ENCODE measurements at places on chromosomes 16 and 17.

- DNase-seq, result no peak
These were observed 7.5 kb downstream of the STX1B start for GRCh38 chr16:31002862-31003341.

DNA sequence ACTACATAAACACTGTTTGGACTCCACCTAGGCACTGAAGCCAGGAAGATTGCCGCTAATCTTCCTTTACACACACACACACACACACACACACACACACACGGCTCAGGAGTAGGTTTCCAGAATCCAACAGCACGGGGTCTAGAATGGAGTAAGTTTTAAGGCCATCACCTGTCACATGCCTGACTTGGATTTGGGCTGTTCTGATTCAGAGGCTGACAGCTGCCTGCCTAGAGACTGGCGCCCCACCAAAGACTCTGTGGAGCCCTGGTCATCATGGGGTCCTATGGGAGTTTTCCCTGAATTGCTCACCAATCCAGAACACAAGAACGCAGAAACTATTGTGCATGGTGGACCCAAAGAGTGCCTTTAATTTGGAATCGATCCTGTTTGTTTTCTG lies 10.9 kb downstream of the CDRT4 start:
- DNase-seq, result no peak

GRCh38 chr16:67184453-67184994 lies 761 bp upstream of the MATCAP1 start:
- DNase-seq, result no peak

DNA sequence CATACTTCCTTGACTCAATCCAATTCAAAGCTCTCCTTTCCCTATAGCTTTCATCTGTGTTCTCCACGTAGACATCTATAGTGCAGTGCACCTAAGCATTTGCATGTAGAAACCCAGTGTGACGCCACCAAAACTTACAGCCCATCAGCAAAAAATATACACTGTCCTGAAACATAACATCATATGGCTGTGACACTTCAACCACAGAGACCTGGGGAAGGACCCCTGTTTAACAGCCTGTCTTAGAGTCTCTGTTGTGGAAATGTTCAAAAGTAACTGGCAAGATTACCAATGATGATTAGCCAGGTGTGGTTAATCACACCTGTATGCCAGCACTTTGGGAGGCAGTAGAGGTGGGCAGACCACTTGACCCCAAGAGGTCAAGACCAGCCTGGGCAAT lies 22.2 kb downstream of the GSPT1 start:
- no peak for DNase-seq

GRCh38 chr17:60601447-60602384 lies 1.7 kb downstream of the PPM1D start:
- no peak for DNase-seq

DNA sequence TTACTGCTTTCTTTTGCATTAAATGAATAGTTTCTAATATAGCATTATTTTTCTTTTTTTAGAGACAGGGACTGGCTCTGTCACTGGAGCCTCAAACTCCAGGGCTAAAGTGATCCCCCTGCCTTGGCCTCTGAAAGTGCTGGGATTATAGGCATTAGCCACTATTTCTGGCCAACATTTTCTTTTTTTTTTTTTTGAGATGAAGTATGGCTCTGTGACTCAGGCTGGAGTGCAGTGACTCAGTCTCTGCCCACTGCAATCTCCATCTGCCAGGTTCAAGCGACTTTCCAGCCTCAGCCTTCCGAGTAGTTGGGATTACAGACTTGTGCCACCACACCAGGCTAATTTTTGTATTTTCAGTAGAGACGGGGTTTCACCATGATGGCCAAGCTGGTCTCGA lies 2.0 kb upstream of the DUXB start:
- no peak for DNase-seq

Measured in activated T-helper 9 cell treated with anti-CD3 and anti-CD28 coated beads, Interleukin-2, amount 50 U/mL, for 16 hours (primary cell).